Stimulated activated CD8-positive, alpha-beta memory T cell treated with anti-CD3 and anti-CD28 coated beads, Interleukin-15, amount 100 ng/mL, for 24 hours (primary cell): ENCODE measurements at places on chromosomes 16 and 17.

- peak; percentile 3 for DNase-seq
These were observed 170.1 kb upstream of the CDH13 start for GRCh38 chr16:82456683-82457082.

DNA sequence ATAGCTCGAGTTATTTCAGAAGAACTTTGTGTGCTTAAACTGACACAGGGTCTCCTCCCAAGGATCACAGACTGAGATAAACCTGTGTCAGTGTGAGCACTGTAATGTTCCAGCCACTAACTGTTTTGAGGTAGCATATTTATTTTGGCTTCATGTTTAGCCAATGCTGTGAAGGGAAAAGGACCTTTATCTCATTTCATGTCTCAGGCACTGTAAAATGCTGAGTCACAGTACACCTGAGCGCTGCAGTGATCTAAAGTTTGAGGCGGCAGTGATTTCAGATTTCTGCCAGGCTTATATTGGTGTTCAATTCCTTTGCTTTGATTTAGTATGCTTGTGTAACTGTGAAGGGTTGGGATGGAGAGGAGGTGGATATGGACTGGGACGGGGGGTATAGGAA lies 3.1 kb upstream of the DNAJA2 start:
- no peak for DNase-seq

DNA sequence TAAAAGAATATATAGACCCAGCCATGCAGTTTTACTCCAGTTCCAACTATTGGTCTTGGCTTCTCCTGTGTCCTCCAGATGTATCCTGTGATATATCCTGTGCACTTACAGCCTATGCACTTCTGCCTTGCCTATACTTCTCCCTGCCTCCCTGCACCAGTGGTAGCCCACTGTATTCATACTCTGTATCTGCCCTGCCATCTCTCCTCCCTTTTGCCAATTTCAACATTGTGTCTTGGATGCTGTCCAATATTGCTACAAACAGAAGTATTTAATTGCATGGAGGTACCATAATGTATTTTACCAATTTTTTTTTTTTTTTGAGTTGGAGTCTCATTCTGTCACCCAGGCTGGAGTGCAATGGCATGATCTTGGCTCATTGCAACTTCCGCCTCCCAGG lies 242.7 kb downstream of the HAPSTR1 start:
- DNase-seq = no peak

GRCh38 chr16:78761427-78761826 lies 662.0 kb downstream of the WWOX start:
- DNase-seq = no peak

- no peak for DNase-seq
These were observed 39.4 kb downstream of the CAPNS2 start for GRCh38 chr16:55605754-55606336.

GRCh38 chr17:29825604-29826003 lies 104.4 kb downstream of the SSH2 start:
- DNase-seq = no peak

GRCh38 chr17:19305256-19305655 lies 57.3 kb downstream of the B9D1 start:
- no peak for DNase-seq

DNA sequence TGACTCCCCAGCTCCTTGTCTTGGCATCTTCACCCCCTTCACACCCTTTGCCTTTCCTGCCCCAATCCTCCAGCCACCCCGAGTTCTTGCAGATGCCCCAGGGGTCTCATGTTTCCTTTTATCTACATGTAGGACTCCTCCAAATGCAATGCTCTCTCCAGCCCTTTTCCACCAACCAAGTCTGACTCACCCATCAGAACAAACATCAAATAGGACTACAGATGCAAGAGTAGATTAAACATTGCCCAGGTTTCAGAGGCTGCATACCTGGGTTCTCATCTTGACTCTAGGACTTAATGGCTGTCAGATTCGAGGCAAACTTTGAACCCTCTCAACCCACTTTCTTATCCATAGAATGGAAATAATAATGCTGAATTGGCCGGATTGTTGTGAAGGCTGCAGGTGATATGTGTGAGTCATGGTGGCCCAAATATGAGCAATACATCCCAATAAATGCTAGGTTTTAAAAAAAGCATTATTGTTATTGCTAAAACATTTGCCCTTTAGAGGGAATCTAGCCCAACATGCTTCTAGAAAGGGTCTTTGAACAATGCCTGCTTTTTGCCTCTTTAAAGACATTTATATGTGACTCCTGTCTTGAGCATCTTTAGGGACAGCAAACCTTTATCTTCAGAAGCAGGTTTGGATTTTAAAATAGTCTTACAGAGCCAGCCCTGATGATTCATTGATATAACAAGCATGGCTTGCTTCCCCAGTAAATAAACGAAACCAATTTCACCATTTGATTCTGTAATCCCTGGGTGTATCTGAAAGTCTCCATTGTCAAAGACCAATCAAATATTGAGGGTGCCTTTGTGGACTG lies 310.1 kb downstream of the FOXL1 start:
- no peak for DNase-seq

- no peak for DNase-seq
These were observed 116.5 kb downstream of the CMIP start for GRCh38 chr16:81560979-81561657.

- no peak for DNase-seq
These were observed 296.9 kb downstream of the TMEM114 start for GRCh38 chr16:8293413-8293812.

- DNase-seq = no peak
These were observed 66.9 kb upstream of the MRTFB start for GRCh38 chr16:14004031-14004728.

- no peak for DNase-seq
These were observed 482 bp upstream of the SLC16A3 start for GRCh38 chr17:82228278-82228841.

DNA sequence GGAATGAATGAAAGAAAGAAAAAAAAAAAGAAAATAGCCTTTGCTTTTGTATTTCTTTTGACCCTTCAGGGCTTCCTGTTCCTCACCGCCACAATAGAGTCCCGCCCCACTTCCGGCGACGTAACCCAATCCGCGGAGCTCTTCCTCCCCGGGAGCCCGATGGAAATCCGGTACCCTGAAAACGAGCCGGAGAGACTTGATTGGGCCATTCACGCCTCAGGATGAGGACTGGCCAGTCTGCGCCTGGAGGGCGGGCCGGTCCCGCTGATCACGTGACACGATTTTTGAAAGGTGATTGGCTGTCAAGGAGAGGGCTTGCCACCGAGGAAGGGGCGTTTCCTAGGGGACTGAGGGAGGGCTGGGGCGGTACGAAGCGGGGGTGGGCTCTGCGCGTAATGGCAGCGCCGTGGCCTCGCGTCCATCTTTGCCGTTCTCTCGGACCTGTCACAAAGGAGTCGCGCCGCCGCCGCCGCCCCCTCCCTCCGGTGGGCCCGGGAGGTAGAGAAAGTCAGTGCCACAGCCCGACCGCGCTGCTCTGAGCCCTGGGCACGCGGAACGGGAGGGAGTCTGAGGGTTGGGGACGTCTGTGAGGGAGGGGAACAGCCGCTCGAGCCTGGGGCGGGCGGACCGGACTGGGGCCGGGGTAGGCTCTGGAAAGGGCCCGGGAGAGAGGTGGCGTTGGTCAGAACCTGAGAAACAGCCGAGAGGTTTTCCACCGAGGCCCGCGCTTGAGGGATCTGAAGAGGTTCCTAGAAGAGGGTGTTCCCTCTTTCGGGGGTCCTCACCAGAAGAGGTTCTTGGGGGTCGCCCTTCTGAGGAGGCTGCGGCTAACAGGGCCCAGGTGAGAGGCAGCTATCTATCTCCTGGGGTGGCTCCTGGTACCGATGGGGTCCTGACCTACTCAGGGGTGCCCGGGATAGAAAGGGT lies at the start of the genes PSME3IP1 and RSPRY1:
PSME3IP1 (minus strand) TSS at position 95 of the 927 bp plus-strand sequence. CDS start 12,185 bp downstream, outside the sequence.
RSPRY1 (plus strand) TSS at position 385 of the 927 bp plus-strand sequence. CDS start 18,330 bp downstream, outside the sequence.
- DNase-seq = peak; percentile 84
